ENCODE measurements at places on chromosomes 6 and 20.

GRCh38 chr6:42374018-42374669 lies 77.6 kb downstream of the TRERF1 start:
- DNase-seq, result no peak

DNA sequence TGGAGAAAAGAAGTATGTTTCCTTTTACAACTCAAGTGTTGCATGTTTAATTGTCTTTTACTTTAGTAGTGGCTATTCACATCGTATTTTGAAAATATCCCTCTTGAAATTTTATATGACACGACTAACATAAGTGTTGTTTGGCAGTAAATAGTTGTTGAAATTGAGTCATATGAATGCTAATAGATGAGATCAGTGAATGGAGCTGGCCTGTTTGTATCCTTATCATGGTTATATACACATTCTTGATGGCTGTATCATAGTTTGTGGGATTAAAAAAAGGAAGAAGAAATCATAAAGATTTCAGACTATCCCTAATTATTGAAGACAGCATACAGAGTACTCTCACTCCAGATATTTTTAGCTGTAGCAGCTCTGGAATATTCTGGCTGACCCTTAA lies 8.2 kb upstream of the RAE1 start:
- no peak for DNase-seq

GRCh38 chr6:158471339-158471738 lies 88.6 kb upstream of the TMEM181 start:
- no peak for DNase-seq

- no peak for DNase-seq
Observed at GRCh38 chr6:170117111-170117972, 173.5 kb downstream of the DLL1 start.

DNA sequence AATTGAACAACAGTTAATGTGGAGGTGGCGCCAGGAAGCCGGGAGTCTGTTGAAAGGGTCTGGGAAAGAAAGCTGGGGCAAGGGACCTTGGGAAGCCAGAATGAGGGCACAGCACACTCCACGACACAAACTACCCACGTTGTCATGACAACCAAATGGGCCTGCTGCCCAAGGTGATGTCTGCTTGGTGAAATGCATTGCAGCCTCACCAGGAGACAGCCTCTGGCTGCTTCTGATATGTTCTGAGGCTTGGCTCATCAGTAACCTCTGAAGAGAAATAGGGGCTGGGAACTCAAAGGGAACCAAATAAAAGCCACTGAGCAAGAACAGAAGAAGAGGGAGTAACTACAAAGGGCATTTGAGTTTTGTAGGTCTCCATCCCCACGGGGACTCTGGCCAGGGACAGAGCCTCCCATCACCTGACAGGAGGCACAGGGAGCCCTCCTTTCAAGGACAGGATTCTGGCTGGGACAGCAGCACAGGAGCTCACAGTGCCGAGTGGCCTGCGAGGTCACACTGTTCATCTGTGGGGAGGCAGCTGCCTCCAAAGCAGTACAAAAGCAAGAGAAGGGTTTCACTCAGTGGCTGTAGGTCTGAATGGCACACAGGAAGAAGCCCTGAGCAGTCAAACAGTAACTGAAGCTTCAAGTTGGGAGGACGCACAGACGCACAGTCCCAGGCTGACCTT lies 44.6 kb upstream of the KCNK16 start:
- no peak for DNase-seq

- no peak for DNase-seq
Observed at GRCh38 chr20:4817230-4817671, 95.5 kb downstream of the PRND start.

GRCh38 chr6:2749969-2750600 lies 637 bp downstream of the MYLK4 start:
- DNase-seq, result peak; percentile 47

- DNase-seq, result no peak
Observed at GRCh38 chr6:81786150-81786549, 33.7 kb upstream of the TENT5A start.

DNA sequence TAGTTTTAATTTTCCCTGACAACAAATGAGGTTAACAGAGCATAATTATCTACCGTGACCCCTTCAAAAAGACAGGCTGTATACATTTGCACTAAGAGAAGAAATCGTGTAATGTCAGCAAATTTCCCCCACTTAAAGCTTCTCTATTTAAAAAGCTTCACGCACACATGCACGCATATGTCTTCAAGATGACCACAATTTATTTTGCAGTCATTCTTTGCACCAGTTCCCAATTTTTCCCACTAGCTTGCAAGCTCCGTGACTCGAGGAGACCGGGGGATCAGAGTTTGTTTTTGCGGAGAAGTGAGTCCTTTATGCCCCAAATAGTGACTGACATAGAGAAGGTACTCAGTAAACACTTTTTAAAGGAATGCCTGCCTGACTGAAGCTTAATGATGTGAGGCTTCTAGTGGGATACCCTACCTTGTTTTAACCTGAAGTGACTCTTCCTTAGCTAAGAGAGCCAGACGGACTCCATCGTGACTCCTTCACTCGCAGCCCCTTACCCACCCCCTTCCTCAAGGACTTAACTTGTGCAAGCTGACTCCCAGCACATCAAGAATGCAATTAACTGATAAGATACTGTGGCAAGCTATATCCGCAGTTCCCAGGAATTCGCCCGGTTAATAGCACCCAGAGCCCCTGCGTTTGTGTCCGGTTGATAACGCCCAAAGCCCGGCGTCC lies 9.3 kb upstream of the NQO2 start:
- no peak for DNase-seq

- DNase-seq, result peak; percentile 41
Observed at GRCh38 chr20:60262967-60263603, 304.9 kb downstream of the CDH26 start.

DNA sequence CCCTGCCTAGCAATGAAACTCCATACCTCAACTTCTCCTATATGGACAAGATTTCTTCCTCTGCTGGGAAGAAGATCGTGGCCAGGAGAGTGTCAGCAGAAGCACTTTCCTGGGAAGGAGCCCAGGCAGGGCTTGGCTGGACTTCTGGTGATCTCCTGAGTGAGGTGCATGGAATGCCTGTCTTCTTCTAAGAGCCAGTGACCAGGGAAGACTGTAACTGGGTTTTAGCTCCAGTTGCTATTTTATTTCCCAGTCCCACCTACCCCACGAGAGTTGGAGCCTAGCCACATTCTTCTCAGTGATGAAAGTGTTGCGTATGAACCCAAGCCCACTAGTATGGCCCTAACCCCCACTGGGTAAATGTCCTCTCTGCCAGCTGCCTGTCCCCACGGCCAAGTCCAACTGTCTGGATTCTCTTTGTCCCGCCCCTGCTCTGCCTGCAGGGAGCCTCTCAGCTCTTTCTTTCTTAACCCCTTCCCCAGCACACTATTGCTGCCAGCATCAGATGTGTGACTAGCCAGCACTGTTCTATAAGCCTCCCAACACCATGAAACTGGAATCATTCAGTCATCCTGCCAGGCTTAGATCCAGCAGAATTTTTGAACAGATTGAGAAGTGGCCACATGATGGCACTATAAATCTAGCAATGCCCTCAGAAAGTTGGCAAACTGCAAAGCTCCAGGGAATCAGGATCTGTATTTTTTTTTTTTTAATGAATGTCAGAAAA lies 69.8 kb upstream of the FAM184A start:
- DNase-seq, result no peak

DNA sequence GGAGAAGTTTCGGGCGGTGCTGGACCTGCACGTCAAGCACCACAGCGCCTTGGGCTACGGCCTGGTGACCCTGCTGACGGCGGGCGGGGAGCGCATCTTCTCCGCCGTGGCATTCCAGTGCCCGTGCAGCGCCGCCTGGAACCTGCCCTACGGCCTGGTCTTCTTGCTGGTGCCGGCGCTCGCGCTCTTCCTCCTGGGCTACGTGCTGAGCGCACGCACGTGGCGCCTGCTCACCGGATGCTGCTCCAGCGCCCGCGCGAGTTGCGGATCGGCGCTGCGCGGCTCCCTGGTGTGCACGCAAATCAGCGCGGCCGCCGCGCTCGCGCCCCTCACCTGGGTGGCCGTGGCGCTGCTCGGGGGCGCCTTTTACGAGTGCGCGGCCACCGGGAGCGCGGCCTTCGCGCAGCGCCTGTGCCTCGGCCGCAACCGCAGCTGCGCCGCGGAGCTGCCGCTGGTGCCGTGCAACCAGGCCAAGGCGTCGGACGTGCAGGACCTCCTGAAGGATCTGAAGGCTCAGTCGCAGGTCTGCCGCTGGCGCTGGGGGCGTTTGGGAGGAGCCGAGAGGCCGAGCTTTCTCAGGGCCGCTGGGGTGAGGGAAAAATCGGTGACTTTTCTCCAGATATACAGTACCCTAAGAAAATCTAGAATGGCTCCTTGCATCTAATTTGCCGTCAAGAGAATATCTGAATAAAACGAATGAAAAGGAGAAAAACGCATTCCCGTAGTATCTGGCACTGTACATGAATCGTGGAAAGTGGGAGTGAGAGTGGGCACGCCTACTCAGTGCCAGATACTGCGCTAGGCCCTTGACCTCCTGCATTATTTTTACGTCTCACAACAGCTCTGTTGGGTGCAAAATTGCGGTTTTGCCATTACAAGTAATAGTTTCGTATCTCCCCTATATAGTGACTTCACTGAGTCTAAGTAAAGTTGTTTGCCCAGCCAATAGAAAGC lies 1.0 kb downstream of the CALHM6 start:
- peak; percentile 35 for DNase-seq

GRCh38 chr20:49477200-49477599 lies 5.3 kb downstream of the KCNB1 start:
- no peak for DNase-seq

DNA sequence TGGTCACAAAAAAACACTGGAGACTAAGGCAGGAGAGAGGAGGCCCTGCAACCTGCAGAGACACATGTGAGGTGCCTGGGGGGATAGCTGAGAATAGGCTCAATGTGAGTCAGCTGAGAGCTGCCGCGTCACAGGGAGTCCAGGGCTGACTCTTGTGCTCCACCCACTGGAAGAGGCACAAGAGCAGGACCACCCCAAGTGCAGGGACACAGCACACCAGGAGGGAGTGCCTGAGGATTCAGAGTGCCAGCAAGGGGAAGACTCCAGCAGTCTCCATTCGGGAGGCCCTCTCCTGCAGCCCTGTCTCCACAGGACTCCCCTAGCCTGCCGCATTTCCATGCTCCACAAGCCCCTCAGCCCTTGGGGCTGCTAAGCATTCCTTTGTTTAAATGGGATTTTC lies 105.5 kb downstream of the HUS1B start:
- no peak for DNase-seq

GRCh38 chr6:84361372-84362192 lies 134.1 kb upstream of the CEP162 start:
- DNase-seq, result no peak

DNA sequence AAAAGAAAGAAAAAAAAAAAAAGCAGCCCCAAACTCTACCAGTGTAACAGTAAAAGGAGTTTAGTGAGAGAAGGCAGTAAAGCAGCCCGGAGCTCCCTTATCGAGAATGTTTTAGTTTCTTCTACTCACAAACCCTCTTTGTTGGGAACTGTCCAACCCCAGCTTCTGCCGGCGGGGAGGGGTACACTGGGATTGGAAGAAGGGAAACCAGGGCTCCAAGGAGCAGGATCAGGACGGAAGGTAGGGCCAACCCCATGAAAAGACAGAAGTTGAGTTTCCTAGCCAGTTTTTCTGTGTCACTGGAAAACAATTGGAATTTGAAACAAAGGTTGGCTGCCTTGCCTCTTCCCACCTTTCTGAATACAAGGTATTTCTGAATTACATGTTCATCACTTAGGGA lies 66.0 kb downstream of the KIZ start:
- DNase-seq, result no peak

All from T-helper 1 cell (primary cell).